WTC11 (cell line): ENCODE measurements at places on chromosomes 2 and 18.

DNA sequence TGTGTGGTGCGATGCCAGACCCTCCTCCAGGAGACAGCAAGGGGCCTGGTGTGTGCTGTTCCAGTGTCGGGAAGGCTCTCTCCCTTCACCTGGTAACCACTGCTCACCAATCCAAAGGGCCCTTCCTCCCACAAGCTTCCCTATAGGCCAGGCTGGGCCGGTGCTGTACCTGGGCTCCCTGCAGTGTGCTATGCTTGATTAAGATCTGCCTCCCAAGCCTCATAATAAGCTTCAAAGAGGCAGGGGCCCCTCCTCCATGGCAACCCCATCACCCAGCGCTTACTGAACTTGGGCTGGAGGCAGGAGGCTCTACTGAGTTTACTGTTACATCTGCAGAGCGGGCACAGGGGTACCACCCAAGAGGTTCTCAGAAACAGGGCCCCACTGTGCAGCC, 4.5 kb upstream of the MAL start:
- DNase-seq, result no peak

DNA sequence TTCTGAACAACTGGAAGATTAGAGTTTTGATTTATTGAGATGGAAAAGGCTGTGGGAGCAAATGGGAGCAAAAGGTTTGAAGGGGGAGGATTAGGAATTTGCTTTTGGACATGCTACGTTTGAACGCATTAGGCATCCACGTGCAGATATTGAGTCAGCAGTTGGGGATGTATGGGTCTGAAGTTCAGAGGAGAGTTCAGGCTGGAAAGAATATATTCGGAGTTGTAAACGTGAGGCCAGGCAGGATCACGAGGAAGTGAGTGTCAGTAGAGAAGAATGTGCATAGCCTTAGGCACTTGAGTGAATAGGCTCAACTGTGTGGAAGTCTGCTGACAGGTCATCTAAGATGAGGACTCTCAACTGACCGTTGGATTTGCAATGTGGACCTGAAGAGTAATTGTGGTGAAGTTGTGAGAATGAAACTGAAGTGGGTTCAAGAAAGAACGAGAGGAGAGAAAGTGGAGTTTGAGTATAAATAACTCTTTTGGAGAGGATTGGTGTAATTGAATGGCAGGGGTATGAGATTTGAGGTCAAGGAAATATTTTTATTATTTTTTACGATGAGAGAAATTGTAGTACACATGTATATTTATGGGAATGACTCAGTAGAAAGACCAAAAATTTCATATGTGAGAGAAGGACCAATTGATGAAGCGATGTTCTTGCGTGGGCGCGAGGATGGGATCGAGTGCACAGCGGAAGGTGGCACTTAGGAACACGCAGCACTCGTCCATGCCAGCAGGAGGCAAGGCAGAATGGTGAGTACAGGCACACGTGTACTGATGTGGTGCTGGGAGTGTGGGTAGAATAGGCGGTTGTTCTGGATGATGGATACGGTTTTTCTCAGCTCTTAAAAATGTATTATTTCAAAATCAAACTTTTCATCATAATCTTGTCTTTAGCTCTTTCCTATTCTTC, 40.5 kb upstream of the POLE4 start:
- DNase-seq, result no peak

DNA sequence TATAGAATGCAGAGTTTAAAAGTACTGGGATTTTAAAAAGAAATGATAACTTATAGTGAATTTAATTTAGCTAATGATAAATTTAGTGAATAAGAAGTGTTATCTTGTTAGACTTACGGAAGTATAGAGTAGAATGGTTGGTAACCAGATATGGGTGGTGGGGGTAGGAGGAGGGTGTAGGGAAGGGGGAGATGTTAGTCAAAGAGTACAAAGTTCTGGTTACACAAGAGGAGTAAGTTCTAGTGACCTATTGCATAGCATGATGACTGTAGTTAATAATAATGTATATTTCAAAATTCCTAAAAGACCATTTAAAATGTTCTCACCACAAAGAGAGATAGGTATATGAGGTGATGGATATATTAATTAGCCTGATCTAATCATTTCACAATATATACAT, 184.8 kb upstream of the STON1 start:
- DNase-seq, result no peak

- no peak for DNase-seq
Measured at GRCh38 chr18:45057955-45058600, 377.4 kb downstream of the SETBP1 start.

- DNase-seq, result no peak
Measured at GRCh38 chr18:35076135-35076924, 35.1 kb downstream of the MAPRE2 start.
